ENCODE measurements at places on chromosomes 16 and 17.

DNA sequence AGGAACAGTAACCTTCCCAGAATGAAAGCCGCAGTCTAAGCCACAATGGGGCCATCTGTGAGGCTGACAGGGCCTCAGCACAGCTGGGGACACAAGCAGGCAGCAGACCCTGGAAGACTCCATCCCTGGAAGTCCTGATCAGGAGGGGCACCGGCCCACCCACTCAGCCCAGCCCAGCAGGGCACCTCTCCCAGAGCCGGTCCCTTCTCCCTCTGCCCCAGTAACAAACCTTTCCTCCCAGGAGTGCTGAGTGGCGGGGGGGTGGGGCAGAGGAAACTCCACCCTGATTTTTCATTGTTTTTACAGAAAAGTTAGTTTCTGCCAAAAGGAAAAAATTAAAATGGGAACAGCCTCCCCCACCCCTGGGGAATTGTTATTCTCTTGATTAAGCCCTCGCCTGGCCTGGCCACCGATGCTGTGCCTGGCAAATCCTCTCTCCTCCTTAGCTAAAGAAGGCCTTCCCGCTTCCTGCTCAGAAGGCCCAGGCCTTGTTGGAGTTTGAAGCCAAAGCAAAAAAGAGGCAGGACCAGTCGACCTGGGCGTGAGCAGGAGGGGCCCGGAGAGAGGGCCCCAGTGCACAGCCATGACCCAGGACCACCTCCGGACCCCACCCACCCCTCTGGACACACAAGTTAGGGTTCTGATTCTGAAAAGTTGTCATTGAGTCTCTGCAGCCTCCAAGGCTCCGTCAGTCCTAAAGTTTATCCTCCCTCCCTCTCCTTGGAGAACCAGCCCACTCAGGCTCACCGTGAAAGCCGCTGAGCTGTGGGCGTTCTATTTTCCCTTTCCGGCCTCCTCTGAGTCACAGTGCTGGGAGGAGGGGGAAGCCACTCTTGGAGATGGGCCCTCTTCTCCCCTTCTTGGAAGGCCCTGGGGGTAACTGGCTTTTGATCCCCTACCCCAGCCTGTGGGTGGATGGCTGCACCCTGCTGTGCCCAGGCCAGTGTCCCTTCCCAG lies 128.4 kb upstream of the TNRC6C start:
- DNase-seq = no peak

GRCh38 chr17:51353296-51353695 lies 93.0 kb downstream of the UTP18 start:
- DNase-seq = no peak

GRCh38 chr17:18954321-18954720 lies 2.4 kb downstream of the SLC5A10 start:
- no peak for DNase-seq

GRCh38 chr17:17545984-17546383 lies 45.5 kb downstream of the PEMT start:
- no peak for DNase-seq

GRCh38 chr16:70706948-70707465 lies 21.2 kb upstream of the MTSS2 start:
- no peak for DNase-seq

GRCh38 chr17:57490890-57491289 lies 234.6 kb downstream of the MSI2 start:
- DNase-seq = no peak

DNA sequence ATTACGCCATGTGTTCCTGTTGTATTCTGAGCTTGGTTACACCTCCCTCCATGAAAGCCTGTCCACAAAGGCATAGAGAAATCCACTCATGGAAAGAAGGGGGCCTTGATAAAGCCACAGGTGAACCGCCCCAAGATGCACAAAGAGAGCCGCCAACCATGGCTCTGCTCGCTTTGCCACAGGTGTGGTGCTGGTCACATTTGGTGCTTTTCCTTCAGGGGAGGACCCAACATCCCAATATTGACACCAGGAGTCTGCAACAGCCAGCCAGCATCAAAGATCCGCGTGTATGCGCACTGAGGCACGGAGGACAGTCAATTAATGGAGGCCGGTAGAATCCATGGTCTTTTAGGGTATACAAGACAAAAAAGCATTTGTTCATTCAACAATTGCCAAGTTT lies 7.3 kb downstream of the ABCA3 start:
- DNase-seq = no peak

DNA sequence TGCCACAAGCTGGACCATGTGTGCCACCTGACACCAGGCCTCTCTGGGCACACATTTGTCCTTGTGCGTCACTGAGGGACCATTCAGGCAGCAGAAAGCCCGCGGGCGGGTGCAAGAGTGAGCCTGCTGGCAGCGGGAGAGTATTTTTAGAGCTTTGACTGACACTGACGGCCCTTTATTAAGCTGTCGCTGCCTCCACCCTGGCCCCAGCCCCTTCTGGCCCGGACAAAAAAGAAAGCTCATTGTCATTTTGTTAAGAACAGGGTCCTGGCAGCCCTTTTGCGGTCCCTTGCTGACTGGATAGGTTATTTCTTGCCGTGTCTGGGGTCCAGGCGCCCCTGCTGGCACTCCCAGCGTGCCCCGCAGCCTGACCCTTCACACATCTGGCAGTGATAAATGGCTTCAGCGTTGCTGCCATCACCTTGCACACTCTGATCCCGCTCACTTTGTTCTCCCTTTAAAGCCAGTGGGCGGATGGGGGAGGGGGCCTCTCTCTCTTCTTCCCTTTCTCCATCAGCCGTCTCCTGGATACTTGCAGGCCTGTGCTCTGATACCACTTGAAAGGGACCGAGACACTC lies 78.4 kb upstream of the NKD1 start:
- no peak for DNase-seq
